Amygdala (tissue), 56 donors: ENCODE measurements at places on chromosomes 7 and 10.
A peak's percentile ranks its signal among the peaks of the same experiment; 100 is the strongest.

GRCh38 chr7:120421151-120421651 is 148.2 kb downstream of the KCND2 start:
- DNase-seq = no peak

DNA sequence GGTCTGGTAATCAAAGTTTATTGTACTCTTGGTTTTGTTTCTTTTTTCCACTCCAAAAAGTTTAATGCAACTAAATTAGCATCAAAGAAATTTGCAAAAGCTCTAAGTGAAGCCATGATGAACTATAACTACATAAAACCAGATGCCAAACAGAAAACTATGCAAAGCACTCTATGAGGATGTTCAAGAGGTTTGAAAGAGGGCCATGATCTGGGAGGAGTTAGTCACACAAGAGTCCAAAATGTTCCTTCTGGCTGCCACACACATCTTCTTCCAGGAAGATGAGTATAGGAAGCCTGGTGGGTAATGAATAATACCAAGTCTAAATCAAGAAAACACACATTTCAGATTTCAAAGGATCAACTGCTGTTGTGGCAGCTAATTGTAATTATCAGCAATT is 28.4 kb downstream of the GLI3 start:
- DNase-seq = no peak

GRCh38 chr10:99754670-99755069 is 22.6 kb downstream of the CUTC start:
- no peak for DNase-seq

- no peak for DNase-seq
Measured at GRCh38 chr7:147646568-147646967, 944.0 kb upstream of the C7orf33 start.

DNA sequence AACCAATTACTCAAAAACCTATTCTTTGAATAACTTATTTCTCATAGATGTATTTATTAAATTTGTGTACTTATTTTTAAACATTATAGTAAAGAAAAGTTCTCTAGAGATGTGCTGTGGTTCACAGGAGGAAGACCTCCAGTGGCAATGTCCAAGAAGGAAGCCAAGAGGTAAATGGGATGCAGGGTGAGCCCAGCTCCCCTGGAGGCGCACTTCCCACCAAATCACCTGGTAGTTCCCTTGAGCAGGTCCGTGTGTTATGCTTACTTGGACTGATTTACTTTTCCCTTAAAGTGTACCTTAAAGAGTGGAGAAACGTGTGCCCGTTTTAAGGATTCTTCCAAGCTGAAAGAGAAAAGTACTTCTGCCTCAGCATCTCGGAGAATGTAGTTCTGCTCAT is 55.3 kb downstream of the PAXIP1 start:
- no peak for DNase-seq

GRCh38 chr7:33215992-33216391 is 86.6 kb downstream of the BBS9 start:
- no peak for DNase-seq

DNA sequence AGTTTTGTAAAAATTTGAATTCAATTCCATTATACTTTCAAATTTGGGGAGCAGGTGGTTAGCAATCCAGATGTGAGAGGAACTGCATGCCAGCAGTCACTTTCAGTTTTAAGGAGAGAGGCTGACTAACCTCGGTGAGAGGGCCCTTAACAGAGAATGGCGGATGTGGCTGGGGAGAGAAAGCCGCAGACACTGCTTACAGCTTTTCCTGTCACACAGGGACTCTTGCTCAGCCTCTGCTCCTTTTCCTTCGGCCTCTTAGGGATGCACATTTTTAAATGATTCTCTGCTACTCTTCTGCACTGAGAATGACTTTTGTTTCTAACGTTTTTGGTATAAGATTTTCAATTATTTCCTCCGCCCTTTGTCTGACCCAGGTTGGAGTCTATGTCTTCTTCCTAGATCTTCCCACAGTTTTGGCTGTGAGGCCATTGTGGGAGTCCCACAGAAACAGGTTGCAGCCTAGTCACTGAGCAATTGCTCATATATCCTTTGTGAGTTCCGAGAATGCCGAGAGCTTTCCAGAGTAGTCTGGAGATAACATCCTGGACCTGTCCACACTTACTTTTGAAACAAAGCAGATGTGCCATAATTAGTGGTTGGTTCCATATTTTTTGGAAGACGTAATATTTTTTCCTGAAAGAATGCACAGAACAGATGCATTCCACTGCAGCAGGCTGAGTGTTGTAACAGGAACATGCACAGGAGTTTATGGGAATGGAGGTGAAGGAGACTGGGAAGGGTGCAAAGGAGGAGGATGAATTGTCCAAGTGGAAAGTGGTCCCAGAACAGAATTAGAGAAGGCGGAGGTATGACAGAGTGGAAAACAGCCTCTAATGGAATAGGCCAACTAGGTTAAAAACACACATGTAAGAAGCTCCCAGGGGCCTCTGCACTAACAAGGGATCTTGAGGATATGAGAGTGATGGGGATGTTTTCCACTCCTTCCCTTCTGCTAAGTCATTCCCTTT is 168.0 kb upstream of the ZNF32 start:
- DNase-seq = no peak

- no peak for DNase-seq
Measured at GRCh38 chr7:43313628-43314378, 201.4 kb downstream of the HECW1 start.

- DNase-seq = peak; percentile 45
Measured at GRCh38 chr7:37354656-37355131, 94.0 kb downstream of the ELMO1 start.

- DNase-seq = no peak
Measured at GRCh38 chr10:94010886-94011285, 17.2 kb downstream of the PLCE1 start.

- no peak for DNase-seq
Measured at GRCh38 chr7:15305002-15305600, 256.7 kb downstream of the AGMO start.

DNA sequence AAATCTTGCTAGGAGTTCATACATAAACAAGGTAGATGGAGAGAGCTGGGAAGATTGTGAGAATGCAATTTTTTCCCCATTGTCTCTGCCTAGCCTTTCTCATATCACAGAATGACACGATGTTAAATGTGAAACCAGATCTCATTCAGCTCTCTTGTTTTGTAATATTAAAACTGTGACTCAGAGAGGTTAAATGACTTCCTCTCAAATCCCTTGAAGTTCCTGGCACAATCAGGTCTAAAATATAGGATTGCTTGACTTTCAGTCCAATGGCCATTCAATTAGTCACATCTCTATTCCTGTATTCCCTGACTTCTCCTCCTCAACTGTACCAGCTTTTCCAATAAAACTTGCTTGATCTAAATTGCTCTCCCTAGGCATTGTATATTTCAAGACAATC is 3.1 kb downstream of the ANKRD22 start:
- DNase-seq = no peak

DNA sequence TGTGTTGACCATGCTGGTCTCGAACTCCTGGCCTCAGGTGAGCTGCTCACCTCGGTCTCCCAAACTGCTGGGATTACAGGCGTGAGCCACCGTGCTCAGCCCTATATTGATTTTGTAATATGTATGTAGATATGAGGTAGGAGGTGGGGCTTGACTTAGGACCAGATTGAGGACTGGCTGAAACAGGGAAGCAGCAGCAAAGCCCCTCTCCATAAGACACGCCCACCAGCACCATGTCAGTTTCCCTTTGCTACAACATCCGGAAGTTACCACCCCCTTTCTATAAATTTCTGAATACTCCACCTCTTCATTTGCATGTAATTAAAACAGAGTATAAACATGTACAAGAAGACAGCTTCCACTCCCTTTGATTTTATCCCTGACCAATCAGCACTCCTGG is 47.9 kb upstream of the MYL10 start:
- DNase-seq = no peak

DNA sequence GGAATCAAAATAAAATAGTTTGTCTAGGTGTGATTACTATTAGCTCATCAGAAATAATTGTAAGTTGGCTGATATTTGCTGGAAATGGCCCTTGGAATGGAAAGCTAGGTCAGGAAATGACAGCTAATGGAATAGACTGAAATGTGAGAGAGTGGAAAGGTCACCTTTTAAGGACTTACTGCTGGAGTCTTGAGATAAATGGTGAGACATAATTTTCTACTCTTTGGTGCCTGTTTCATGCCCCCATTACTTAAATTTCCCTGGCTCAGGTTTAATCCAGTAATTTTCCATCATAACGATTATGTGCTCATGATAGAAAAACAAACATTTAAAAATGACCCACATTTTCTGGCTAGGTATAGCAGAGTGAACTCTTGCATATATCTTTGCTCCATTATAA is 123.6 kb downstream of the ADAM22 start:
- DNase-seq = no peak
